NCI-H1105 treated with DMSO at 0.1 percent for 48 hours (cell line): ENCODE measurements at places on chromosomes 2 and 18.

GRCh38 chr2:69026026-69026425 is 13.0 kb downstream of the ANTXR1 start:
- no peak for DNase-seq

DNA sequence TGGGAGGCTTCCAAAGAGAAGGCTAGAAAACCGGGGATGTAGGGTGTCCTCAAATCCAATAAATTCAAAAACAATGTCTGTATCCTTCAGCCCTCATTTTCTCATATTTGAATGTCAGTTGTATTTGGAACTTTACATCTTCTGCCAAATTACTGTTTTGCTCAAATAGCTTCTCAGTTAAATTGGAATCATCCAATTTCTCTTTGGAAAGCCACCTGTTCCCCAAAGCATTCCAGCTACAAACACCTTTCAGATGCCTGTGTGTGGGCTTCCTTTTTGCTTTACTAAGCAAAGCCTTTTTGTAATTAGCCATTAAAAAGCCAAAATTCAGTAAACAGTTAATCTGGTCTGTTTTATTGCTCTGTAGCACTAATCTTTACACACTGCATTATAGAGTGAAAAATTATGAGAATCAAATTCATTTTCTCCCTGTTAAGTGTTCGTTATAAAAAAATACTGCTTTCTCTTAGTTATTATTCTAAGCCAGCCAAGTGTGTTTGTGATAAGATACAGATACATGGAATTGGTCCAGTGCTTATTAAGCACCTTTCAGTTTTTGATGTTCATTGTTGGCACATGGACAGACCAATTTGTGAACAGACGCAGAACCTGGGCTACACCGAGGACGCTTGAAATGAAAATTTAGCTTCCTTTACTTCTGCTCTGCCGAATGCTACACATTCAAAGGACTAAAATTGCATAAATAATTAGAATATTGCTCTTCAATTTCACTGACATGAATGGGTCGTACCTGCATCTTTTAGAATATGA is 151.6 kb downstream of the RTN4 start:
- peak; percentile 84 for DNase-seq

DNA sequence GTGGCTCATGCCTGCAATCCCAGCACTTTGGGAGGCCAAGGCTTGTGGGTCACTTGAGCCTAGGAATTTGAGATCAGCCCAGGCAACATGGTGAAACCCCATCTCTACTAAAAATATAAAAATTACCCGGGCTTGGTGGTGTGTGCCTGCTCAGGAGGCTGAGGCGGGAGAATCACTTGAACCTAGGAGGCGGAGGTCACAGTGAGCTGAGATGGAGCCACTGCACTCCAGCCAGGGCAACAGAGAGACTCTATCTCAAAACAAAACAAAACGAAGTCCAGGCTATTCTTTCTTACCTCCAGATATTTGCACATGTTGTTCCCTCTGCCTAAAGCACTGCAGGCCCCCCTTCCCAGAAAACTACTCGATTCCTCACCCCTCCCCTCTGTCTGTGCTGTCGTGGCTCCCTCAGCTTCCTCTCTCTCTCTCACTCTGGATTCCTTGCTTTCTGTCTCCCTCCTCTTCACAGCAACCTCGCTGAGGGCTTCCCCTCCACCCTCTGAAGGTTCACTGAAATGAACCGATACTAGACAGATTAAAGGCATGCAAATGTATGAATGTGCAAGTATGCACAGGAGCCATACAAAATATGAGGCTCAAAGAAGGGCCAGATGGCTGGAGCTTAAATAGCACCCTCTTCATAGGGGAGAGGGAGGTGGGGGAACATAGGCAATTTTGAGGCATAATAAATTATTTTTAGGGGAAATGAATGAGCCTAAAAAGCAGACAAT is 18.5 kb downstream of the TMEM177 start:
- DNase-seq, result no peak

DNA sequence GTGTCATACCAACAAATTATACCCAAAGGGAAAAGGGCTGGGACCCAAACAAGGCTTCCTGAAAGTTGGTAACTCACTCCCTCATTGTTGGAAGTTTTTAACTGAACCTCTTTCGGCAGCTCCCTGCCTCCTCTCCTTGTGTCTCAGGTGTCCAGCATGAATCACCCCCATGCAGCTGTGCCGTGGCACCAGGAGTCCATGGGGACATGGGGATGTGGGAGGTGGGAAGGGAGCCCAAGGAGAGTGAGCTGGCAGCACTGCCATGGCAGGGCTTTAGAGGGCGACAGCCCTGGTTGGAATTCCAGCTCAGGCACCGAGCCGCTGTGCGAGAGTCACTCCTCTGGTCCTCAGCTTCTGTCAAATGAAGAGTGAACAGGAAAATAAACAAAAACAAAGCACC is 12.5 kb upstream of the GYPC start:
- no peak for DNase-seq

GRCh38 chr18:79962835-79963657 is 1.4 kb upstream of the HSBP1L1 start:
- no peak for DNase-seq

DNA sequence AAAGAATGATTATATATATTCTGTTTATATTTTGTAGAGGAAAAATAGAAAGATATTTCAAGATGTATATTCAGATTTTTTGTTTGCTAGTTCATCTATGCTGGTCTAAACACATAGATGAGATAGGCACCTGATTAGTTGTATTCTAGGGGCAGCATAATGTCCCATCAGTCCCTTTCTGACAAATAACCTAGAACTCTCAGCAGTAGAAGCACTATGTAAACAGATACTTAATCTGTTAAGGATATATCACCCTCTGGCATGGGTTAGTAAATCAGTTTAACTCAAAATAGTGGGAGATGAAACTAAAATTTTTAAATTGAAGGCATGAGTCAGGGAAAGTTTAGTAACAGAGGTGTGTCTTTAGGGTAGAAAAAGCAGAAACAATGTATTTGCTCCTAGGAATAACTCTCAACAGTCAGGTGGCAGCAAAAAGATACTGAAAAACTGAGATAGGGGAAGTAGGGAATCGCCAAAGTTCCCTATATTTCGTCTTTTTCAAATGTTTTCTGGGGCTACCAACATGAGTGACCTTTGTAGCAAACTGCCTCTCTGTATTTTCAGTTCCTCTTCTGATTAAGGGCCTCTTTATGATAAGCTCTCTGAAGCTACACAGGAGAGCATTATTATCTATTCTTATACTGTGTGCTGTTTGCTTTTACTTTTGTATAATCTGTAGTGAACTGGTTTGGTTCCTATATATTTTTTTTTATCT is 5.7 kb downstream of the PPP1R1C start:
- no peak for DNase-seq
